Activated CD4-positive, alpha-beta T cell treated with anti-CD3 and anti-CD28 coated beads for 24 hours (primary cell): ENCODE measurements at places on chromosomes 1 and 21.

- no peak for DNase-seq
Measured at GRCh38 chr21:32381571-32381970, 11.2 kb downstream of the URB1 start.

DNA sequence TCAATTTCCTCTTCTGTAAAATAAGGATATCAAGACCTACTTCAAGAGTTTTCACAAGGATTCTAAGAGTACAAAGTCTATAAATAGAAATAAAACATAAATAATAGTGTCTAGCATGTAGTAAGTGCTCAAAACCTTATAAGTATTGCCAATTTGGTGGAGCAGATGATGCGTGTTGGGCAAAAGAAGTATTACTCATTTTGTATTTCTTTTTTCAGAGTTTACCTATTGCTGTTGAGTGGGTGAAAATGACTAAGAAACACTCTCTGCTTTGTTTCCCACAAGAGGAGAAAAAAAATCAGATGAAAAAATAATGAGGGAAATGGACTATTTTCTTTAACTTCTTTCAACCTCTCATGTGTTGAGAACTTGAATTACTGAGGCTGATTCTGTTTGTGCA lies 103.3 kb upstream of the KCNK2 start:
- DNase-seq: no peak

DNA sequence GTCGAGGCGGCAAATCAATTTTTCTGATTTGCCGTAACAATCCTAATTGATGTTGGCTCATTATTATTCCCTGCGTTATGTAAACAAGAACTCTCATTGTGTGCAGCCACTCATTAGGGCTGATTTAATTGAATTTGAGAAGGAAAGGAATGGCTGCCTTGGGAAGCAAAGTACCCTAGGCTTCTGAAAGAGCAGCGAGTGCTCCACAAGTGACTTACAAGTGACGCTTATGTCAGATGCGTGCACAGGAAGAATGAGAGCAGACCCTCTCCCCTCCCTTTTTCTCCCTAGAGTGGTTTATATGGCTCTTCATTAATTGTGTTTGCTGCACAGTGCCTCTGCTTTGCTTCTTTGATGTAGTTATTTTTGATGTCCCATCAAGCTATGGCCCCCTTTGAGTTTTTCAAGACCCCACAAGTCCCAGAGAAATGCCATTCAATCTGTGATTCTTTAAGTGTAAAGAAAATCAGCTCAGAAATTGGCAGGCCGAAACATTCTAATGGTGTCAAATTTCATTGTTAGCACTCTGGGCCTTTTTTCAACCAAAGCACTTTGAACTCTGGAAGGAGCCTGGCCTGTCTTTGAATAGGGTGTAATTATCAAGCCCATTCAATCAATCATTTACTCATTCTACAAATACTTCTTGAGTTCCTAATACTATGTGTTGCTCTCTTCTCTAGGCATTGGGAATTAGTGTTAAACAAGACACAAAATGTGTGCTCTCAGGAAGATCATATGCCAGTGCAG lies 86.8 kb upstream of the VAV3 start:
- DNase-seq: no peak

DNA sequence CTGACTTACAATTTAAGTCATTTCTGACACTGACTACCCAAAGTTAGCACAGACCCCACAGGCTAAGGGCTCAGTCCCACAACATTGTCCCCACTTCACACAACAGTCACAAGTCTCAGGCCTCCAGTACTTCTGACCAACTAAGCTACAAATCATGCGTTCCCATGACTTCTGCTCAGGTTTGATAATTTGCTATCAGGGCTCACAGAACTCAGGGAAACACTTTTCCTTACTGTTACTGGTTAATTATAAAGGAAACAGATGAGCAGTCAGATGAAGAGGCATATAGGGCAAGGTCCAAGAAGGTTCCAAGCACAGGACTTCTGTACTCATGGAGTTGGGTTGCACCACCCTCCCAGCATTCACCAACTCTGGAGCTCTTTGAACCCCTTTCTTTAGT lies 151.2 kb upstream of the TNR start:
- no peak for DNase-seq

GRCh38 chr1:167086033-167086432 lies 4.1 kb downstream of the GPA33 start:
- no peak for DNase-seq
